CD4-positive, alpha-beta T cell treated with Interleukin-6 at 100 ng/mL for 8 hours (primary cell): ENCODE measurements at places on chromosomes 16 and 17.

DNA sequence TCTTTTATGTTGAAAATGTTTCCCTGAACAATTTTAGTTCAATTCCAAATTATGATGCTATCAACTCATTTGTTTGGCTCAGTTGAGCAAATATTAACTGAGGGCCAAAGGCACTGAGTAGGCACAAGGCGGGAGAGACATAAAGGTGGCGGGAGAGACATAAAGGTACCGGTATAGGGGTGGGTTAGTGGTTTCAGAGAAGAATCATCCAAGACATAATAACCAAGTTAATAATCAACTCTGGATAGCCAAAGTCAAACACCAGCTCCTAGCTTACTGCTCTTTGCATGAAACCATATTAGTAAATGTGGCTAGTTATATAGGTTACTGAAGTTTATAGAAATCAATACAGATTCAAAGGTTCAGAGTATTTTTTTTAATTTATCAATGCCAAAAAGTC is 91.7 kb downstream of the RPGRIP1L start:
- no peak for DNase-seq

GRCh38 chr17:7330638-7331015 is 1.5 kb upstream of the NEURL4 start:
- no peak for DNase-seq

- DNase-seq = no peak
Measured at GRCh38 chr17:66192378-66192687, 400 bp upstream of the CEP112 start.

DNA sequence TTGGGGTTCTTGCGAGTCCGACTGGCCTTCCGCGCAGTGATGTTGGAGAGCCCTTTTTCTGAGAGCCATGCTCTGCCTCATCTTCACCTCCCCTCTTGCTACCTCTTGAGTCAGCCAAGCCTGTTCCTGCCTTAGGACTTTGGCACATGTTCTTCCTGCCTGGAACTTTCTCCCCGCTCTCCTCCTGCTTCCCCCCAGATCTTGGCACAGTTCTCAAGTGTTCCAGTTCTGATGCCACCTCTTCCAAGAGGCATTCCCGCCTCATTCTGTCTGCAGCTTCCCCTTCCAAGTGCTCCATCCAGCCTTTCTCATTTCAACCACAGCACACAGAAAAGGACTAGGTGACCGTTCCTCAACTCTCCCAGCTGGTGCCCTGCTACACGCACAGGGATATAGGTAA is 7.7 kb downstream of the AKAP1 start:
- DNase-seq = no peak

DNA sequence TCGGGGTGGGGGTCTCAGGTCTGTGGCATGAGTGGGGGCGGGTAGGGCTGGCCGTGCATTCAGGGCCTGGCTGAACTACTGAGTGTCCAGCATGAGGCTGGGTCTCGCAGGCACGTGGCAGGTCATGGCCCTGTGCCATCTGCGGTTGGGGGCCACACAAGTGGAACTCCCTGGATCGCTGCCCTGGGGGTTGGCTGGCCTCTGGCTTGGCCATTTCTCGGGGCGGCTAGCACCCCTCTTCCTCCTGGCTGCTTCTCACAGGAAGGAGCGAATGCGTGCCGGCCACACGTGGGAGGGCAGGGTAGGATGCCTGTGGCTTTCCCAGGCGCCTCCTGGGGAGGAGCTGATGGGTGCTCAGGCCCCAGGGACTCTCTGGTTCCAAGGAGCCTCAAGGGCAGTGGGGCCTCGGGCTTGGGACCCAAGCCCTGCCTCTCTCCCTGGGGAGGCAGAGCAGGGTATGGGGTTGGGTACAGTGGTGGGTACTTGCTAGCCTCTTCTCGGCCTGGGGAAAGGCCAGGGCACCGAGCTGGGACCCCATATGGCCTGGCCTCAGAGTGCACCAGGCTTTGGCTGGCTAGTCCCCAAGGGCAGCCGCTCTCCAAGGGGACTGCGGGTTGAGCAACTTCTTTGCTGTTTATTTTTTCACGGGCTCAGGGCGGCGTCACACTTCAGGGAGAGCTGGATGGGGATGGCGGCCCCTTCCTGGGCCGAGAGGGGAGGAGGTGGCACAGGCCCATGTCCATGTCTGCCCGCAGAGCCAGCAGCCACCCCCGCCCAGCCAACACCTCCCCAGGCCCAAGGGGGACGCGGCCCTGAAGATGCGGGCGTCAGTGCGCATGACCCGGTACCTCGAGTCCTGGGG is 37.5 kb downstream of the ADCY7 start:
- DNase-seq = no peak

- DNase-seq = no peak
Measured at GRCh38 chr16:89172171-89172527, 601 bp downstream of the CDH15 start.

DNA sequence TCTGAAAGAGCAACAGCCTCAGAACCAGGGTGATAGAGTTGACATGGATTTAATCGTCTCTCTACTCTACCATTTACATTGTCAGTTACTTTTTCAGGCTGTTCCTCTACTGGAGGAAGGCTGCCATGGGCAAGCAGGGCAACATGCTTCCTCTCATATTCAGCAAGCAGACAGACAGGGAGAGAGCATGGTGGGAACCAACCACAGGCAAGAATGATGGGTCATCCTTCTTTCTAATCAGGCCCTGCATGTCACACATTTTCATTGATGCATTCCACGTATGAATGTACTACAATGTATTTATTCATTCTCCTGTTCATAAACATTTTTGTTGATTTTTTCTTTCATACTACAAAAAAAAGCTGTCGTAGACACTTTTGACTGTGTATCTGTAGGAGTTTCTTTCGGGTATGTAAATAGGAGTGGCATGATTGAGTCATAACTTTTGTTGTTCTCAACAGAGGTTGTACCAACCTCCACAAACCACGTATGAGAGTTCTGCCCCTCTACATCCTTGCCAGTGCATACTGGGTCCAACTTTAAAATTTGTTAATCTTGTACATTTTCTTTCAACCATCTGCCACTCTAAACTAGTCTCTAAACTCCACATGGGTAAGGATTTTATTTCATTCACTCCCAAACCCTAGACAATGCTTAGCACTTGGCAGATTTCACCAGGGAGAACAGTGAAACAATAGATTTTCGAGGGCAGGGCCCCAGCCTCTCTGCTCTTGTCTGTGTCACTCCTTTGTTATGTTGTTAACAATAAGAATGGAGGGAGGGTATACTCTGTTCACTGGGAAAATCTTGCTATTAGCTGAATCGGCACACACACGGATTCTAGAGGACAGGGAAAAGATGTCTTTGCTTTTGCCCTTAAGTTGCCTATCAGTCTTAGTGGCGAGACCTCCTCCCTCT is 58.7 kb downstream of the CMC2 start:
- DNase-seq = no peak
